Stimulated activated naive CD8-positive, alpha-beta T cell treated with anti-CD3 and anti-CD28 coated beads, Interleukin-15, amount 100 ng/mL, for 72 hours (primary cell): ENCODE measurements at places on chromosomes 12 and 14.

DNA sequence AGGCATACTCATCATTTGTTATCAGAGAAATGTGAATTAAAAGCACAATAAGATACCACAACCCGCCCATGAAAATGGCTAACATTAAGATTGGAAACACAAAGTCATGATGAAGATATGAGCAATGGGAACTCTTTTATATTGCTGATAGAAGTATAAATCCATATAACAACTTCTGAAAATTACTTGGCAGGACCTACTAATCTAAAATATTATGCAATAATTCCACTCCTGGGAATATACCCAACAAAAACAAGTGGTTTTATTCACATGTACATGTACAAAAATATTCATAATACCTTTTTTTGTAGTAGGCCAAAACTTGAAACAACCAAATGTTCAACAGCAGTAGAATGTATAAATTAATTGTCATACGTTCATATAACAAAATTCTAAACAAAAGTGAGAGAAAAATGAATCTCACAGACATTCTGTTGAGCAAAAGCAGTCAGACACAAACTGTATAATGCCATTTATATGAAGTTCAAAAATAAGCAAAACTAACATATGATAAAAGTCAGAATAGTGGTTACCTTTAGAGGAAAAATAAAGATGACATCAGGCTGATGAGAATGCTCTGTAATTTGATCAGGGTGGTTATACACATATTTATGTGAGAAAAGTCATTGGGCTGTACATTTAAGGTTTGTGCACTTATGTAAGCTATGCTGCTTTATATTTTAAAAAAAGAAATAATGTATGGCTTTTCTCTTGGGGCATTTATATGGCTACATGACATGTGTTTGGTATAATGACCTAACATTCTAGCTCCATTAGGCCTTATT lies 309.2 kb upstream of the KITLG start:
- DNase-seq, result no peak

DNA sequence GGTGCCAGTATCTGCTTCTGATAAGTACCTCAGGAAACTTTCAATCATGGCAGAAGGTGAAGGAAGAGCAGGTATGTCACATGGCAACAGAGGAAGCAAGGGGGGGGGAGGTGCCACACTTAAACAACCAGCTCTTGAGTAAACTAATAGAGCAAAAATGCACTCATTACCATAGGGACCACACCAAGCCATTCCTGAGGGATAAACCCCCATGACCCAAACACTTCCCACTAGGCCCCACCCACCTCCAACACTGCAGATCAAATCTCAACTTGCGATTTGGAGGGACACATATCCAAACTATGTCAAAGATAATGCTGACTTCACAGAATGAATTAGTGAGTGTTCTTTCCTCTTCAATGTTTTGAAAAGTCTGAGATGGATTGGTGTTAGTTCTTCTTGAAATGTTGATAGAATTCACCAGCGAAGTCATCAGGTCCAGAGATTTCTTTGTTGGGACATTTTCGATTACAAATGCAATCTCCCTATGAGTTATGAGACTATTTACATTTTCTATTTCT lies 16.6 kb downstream of the TFCP2 start:
- DNase-seq, result no peak

DNA sequence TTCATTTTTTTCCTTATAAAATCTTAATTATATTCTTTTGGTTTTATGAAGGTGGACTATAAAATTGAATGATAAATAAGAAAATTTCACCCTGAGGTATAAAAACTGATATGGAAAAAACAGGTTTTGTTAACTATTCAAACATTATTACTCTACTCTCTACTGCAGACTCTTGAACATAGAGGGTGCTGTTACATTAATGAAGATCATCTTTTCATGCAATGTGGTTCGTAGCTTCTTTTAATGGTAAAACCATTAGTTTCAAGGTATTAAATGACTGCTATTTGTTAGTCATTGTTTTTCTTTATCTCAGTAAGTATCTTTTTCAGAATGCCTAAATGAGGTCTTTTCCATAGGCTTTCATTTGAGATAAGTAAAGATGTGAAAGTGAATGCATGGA lies 510.4 kb downstream of the SLC16A7 start:
- DNase-seq, result no peak

DNA sequence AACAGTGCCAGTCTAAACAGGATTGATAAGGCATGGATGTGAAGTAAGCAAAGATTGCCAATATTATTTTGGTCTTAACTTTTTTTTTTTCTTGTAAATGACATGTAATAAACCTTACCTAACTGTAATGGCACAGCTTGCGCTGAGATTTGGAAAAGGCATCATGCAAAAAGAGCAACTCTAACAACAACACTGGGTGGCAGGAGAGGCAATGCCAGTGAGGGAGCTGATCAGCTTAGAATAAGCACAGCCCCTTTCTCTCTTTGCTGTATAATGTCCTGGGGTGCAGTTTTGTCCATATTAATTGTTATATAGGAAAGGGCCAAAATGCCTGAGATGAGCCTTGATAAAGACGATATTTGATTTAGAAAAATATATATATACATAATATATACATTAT lies 1589.7 kb upstream of the FLRT2 start:
- DNase-seq, result no peak

DNA sequence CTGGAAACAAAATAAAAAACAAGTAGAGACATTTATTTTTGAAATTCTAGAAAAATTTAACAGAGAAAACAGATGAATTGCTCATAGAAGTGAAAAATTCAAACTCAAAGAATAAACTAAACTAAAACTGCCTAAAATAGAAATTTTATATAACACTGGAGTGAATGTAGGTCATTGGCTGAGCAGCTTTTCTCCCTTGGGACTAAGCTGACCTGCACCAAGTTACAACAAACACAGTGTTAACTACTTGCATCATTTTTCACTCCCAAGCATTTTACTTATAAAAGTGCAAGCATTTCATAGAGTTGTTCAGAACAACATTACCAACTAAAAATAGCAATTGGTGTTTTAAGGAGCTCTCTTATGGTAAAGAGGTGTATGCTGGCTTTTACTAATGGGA lies 298.1 kb downstream of the MED13L start:
- DNase-seq, result no peak

- DNase-seq, result no peak
These were observed 53.6 kb downstream of the SLC25A47 start for GRCh38 chr14:100376751-100377171.

DNA sequence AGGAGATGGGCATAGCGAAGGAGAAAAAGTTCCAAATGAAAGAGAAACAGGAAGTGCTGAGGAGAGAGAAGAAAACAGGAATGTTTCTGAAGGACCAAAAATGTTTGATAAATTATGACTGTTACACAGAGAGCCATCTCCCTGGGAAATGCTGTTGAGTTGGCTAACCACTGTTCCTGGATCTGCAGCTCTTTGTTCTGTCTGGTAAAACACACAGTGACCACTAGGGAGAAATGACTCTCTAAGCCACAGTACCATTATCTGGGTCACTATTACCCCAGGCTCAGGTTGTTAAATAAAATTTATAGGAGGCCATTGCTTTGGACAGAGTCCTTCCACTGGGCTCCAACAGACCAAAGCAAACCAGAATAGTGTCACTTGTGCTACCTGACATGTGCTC lies 219.3 kb downstream of the CRADD start:
- no peak for DNase-seq

GRCh38 chr14:103576371-103577024 lies 13.7 kb downstream of the COA8 start:
- DNase-seq, result no peak

DNA sequence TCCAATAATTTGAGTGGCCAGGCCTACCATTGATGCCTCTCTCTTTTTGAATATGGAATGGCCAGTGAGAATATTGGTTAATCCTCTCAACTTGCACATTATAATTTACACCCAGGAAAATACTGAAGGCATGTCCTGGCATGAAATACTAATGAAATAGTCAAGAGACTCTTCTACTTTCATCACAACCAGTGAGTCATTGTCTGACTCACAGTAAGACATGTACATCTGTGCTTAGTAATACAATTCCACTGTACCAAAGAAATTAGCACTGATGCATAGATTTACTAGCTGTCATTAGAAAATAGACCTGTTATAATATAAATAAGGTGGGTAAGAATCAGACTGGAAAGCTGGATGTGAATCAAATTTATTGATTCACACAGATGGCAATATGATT lies 31.6 kb downstream of the KCNC2 start:
- no peak for DNase-seq

GRCh38 chr12:105278043-105278697 lies 42.2 kb upstream of the APPL2 start:
- no peak for DNase-seq

DNA sequence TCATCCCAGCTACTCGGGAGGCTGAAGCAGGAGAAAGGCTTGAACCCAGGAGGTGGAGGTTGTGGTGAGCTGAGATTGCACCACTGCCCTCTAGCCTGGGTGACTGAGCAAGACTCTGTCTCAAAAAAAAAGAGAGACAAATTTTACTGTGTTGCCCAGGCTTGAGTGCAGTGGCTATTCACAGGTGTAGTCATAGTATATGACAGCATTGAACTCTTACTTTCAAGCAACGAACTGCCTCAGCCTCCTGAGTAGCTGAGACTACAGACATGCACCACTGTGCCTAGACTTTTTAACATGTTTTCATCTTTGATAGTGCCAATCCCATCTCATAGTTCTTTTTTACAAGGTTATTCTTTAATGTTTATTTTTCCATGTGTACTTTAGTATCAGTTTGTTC lies 13.7 kb downstream of the ARID2 start:
- no peak for DNase-seq

DNA sequence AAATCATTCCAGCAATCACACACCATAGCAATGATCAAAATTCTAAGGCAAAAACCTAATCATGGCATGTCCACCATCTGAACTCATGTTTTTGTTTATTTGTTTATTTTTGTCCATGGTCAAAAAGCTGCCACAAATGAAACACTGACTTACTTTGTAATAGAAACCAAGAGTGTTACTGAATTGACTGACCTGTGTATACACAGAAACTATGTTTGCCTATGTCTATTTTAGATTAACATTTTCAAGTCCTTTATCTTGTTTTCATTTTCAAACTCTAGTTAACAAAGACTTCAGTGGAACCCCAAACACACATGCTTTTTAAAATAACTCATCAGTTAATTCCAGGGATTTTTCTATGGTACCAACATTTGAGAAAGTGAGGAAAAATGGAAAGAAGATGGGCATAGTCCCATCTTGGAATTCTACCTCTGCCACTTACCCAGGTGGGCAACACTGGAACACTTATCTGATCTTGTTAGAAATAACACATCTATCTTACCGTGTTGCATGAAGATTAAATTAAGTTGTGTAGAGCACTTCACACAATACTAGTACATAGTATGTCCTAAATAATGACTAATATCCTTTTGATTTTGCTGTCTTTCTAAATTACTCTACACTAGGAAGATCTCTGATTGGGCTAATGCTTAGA lies 6.4 kb downstream of the LUM start:
- no peak for DNase-seq

DNA sequence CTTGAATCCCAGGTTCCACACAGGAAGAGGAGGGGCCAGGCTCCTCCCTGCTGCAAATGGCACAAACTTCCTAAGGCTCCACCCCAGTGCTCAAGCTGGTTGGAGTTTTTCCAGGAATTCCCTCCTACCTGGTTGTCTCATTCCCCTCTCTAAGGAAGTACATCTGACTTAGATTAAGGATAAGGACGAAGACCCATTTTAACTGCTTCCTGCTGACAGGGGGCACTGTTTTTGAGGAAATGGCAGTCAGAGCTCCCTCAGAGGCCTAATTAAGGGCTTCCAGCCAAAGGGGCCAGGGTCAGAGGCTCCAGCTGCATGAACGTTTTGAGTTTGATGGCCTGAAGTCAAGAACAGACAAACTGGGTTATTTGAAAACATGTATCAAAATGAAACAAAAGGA lies 1084.7 kb downstream of the SLC6A15 start:
- no peak for DNase-seq

GRCh38 chr12:55679691-55680090 lies 28.0 kb downstream of the ITGA7 start:
- DNase-seq, result no peak

- DNase-seq, result no peak
These were observed 31.7 kb downstream of the PLEKHA5 start for GRCh38 chr12:19161216-19161615.

DNA sequence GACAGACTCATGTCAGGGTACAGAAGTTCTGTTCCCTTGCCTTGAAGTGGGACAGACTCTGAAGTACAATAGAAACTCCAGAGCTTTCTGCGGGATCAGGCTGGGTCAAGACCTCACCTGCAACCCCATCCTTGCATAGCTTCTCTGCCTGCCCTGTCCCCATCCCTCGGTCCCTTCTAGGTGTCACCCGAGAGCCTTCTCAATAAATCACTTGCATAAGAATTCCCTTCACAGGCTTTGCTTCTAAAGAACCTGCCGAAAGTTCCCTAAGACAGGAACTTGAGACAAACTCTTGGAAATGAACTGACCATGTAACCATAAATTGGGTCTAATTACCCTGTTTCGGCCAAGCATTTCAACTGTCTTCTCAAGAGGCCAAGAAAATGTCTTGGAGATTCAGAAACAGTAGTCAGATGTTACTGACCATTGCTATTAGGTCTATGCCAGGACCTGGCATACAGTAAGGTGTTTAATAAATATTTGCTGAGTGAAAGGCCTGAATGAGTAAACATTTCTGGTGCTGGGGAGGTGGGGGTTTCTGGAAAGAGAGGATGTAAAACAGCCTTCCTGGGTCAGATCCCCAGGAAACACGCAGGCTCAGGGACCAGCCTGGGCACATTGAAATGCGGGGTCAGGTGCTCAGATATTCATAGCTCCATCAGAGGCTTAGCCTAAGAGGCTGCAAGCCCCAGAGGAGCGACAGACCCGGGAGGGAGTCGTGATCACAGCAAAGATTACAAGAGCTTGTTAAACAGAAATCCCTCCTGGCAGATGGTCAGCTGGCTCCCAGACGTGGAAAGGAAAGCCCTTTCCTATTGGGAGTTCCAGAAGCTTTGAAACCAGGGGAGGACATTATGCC lies 226.2 kb upstream of the LHX5 start:
- no peak for DNase-seq

DNA sequence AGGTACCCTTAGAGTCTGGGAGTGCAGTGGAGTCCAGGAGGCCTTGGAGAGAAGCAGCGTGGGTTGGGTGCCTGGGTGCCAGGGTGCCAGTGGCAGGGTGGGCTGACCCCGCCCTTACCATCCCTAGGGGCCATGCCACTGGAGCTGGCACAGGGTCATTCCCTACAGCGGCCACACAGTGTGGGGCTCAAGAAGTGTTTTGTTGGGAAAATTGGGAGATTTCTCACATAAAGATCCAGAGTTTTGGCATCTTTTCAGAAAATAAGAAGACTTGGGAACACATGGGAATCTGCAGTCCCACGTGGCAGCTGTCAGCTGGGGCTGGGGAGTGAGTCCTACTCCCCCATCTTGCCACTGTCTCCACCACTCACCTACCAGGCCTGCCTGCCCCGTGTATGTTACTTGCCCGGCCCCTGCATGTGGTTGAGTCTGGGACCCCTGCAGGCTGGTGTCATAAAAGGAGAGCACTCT lies 4.2 kb downstream of the VASH1 start:
- no peak for DNase-seq

DNA sequence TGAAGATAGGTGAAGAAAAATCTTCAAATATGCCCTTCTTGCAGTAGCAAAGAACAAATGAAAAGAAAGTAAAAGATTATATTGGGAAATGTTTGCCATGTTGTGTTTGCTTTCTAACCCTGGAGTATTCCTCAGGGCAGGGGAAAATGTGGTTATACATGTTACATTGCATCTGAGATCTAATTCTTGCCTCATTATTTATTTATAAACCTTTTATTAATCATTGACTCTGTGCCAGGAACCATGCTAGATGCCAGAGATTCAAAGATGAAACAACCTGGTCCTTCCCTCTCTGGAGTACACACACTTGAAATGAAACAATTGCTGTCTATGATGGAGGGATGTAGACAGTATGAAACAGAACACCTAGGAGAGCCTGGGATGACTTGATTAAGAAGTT lies 128.1 kb upstream of the HMGA2 start:
- no peak for DNase-seq

- DNase-seq, result no peak
These were observed 34.2 kb downstream of the DHX37 start for GRCh38 chr12:124954771-124955170.
